Colonic mucosa (tissue), 4 donors: ENCODE measurements at places on chromosomes 1 and 21. TPM values are rescaled to one million over a fixed set of nuclear protein-coding genes. Genes with fewer than 3 reads are reported as not detected.

DNA sequence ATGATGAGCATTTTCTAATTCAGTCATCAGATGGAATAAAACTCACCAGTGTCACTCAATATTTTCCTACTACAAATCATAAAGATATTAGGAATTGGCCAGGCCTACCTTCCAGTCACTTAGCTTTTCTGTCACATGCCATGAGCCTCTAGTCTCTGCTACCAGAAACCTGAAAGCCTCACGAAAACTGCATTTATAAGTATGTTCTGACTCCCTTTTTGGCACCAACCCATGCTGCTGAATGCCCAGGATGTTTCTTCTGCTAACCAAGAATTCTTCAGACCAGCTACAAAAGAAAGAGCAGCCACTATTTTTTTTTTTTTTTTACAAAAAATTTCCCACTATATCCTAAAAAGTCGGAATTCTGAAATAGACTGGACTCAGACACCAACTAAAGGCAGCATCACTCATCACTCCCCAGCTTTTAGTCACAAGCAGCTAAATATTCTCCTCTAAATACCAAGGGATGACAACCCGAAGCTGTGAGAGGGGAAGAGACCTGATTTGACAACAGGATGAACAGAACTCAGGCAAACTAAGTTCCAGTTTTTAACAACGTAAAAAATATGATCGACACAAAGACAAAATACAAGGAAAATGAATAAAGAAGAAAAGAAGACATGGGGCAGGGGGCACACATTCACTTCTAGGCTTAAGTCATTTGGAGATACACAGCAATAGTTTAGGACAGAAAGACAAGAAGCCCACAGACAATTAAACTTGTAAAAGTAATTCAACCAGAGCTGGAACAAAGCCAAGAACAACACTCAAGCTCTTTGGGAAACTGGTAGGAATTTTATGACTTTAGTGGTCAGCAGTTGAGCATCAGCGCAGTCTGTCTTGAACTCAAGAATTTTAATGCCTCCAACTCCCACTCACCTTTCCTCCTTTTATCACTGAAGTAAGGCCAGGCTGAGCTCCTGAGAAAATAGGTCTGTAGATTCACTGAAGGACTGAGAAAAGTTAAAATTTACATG is 1.7 kb downstream of the DCAF8 start:
- peak overlapping the region; percentile 72 for H3K4me3 ChIP-seq
- no peak for DNase-seq
- no peaks in the 10 kb centered on the region for H3K36me3 ChIP-seq
- H3K4me1 ChIP-seq: no peaks in the 10 kb centered on the region
- H3K27ac ChIP-seq: peak overlapping the region; percentile 95

The ACTN2 gene
- 0.05 TPM for total RNA-seq

The RGS16 gene
- total RNA-seq: 0.77 TPM

- H3K36me3 ChIP-seq: peaks cover 10% of the 10 kb centered on the region
- H3K4me3 ChIP-seq: no peak overlapping the region
- H3K4me1 ChIP-seq: no peaks in the 10 kb centered on the region
These were observed 33.0 kb downstream of the URB1 start for GRCh38 chr21:32359719-32360260.

DNA sequence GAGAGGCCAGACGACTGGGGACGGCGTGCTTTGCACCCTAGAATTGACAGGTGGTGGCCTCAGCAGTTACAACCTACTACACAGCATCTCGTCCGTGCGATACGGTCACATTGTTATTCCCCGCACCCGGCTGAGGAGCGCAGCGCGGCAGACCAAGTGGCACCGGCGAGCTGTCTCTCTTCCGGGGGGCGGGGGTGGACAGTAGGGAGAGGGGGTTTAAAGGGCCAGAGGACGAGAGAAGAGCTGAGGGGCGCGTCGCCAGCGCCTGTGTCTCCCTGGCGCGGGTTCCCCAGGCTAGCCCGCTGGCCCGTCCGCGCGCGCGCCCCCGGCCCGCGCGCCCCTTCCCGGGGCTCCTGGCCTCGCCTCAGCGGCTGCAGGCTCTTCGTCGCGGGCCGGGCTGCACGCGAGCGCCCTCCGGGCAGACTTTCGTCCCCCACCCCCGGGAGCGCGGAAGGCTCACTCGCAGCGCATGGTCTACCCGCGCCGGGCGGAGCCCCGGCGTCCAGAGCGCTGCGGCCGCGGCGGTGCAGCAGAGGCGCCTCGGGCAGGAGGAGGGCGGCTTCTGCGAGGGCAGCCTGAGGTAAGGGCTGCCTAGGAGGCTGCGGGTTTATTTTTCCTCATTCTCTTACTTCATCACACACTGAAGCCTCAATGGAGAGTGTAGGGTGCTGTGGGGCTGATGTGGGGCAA is at the start of gene PDE4B:
TSS of gene PDE4B (plus strand) at position 227 of the 690 bp plus-strand sequence.
- no peaks in the 10 kb centered on the region for H3K36me3 ChIP-seq
- DNase-seq: peak; percentile 20
- no peaks in the 10 kb centered on the region for H3K4me1 ChIP-seq
- no peak within 1 kb of the TSS for H3K27ac ChIP-seq

DNA sequence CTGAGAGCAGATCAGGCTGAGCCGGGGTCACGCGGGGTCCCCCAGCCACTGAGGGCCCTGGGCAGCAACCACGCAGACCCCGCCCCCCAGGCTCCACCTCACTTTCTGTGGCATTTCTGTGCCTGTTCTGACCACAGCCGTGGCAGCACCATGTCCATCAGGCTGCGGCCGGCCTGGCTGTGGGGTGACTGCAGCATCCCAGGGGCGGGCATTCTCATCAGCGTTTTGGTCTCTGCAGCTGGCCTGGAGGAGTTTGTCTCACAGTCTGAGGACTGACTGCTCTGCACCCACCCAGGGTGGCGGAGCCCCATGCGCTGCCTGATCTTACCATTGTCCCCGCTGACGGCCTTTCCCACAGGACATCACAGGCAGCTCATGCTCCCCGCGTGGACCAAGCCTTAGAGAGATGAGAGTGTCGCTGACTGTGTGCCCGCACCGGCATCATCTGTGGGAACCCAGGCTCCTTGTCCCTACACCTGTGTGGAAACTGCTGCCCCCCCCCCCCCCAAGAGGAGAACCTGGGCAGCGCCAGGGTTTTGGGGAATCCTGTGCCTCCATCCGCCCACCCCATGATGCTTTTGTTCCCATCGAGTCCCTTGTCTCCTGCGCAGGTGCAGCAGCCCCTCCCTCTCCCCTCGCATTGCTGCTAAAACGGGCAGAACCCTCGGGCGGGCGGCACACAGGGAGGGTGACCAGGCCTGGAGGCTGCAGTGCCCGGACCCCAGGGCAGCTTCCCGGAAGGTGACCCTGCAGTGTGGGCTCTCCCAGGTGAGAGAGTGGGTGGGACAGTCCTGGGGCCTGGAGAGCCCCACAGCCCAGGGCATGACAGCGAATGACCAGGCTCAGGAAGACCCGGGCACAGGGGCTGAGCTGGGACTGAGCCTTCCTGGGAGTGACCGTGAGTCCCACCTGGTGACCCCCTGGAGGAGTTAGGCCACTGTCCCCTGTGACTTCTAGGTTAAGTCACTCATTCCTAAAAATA is 1.8 kb downstream of the KRTAP10-1 start:
- H3K4me3 ChIP-seq: no peak overlapping the region
- peak; percentile 10 for DNase-seq
- no peaks in the 10 kb centered on the region for H3K4me1 ChIP-seq
- H3K36me3 ChIP-seq: no peaks in the 10 kb centered on the region
- H3K27me3 ChIP-seq: no peaks in the 10 kb centered on the region
